Stimulated activated CD4-positive, alpha-beta T cell treated with anti-CD3 and anti-CD28 coated beads, Interleukin-12 subunit alpha, Interleukin-12 subunit beta, amount 100 ng/mL, for 48 hours (primary cell): ENCODE measurements at places on chromosomes 11 and 22.

DNA sequence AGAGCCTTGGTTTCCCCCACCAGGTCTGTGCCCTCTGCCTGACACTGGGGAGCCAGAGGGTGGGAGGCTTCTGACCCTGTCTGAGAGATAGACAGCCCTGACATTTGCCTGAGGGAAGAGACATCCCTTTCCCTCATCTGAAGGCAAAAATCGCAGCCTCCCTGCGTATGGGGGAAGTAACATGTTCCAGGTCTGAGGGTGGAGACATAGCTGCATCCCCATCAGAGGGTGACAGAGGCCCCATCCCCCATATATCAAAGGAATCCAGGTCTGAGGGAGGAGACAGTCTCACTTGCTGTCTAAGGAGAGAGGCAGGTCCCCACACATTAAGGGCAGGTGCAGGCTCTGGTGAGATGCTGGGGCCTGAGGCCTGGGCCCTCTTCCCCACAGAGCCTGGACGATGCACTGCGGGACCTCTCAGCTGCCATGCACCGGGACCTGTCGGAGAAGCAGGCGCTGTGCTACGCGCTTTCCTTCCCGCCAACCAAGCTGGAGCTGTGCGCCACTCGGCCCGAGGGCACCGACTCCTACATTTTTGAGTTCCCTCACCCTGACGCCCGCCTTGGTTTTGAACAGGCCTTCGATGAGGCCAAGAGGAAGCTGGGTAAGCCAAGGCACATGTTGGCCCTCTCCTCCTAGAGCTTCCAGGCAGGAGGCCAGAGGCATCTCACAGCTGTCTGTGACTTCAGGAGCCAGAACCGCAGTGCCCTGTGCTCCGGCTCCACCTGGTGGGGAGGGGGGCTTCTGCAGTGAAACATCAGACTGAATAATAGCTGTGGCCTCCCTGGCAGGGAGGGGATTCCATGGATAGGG, 16.1 kb upstream of the RELT start:
- DNase-seq, result no peak

GRCh38 chr11:122209619-122210366, 93.8 kb upstream of the BLID start:
- DNase-seq, result no peak

DNA sequence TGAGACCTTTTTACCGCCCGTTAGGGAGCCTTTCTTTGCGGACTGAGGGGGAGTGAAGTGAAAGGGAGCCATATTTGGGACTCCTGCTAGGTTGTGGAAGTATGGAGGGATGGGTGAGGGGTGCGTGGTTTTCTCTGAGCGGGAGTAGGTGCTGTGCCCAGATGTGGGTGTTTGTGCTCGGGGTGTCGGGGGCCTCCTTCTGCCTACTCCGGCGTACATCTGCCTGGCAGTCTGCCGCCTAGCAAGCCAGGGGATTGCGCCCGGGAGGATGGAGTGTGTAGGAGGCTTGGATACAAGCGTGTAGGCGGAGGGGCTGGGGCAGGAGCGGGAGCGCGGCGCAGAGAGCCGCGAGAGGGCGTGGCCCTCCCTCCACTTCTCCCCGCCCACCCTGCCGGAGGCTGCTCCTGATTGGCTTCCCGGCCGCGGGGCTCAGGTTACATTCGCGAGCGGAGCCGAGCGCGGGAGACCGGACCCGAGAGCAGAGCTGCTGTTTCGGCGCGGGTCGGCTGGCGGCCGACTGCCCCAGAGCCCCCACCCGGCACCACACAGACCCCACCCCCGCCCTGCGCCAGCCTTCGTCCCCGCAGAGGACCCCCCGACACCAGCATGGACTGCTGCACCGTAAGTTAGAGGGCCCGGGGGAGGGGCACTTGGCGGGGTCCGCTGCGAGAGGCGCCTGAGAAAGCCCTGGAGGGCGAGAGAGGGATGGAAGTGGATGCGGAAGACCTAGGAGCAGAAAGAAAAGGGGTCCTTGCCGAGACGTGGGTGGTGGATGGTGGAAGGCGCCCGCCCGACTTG, at the start of gene NRGN:
Gene NRGN (plus strand): TSS at position 464 of the 798 bp plus-strand sequence. CDS start 143 bp downstream, at position 607.
- DNase-seq, result peak; percentile 70

- DNase-seq, result no peak
Measured at GRCh38 chr11:76005756-76006155, 190.7 kb downstream of the UVRAG start.

- DNase-seq, result no peak
Measured at GRCh38 chr11:86589856-86590589, 82.4 kb downstream of the ME3 start.

DNA sequence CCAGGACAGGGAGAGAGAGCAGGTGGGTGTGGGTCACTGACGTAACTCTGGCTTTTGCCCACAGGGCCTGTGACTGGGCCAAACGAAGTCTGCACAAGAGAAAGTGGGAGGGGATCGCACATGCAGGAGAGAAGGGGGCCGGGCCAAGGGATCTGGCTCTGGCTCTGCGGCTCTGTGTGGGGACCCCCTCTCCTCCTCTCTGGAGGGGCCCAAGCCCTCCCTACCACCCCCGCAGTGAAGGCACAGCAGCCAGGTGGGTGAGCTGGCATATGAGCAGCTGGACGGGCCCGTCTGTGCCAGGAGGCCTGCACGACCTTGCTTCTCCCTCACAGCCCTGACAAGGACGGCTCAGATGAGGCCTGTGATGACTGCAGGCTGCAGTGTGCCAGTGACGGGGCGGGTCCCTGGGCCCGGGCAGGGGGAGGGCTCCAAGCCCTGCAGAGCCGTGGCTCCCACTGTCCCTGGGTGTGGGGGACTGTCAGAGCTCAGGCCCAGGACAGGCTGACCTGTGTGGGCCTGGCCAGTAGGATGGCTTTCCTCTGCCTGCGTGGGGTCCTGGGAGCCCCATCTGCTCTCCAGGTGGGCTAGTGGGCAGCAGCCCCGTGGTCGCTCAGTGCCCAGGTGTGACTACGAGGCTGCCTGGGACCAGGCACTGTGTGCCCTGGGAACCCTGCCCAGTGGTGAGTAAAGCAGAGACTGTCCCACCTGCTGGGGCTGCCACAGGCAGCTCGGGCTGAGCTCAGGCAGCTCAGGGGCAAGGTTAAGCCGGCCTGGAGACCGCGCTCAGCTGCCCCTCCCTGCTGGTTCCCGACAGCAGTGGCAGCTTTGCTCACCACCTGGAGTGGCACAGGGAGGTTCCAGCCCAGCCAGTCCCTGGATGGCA, 22.2 kb downstream of the MRGPRG start:
- no peak for DNase-seq

- no peak for DNase-seq
Measured at GRCh38 chr11:44563711-44564110, 1.8 kb upstream of the CD82 start.

DNA sequence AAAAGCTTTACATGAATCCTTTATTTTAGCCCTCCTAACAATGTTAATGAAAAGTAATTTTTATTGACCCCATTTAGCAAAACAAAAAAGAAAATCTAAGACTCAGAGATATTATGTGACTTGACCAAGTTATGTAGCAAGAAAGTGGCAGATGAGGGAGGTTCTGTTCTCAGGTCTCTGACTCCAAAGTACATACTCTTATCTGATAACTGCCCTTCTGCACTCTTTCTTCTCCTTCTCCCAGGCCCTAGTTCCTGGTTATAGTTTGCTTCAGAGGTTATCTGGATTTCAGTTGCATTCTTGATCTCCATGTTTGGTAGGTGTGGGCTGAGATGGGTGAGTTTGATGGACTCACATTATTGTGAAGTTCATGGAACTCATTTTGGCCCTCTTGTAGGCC, 4.5 kb downstream of the OR9Q2 start:
- no peak for DNase-seq

GRCh38 chr11:120188371-120188770, 22.5 kb upstream of the OAF start:
- DNase-seq, result no peak

DNA sequence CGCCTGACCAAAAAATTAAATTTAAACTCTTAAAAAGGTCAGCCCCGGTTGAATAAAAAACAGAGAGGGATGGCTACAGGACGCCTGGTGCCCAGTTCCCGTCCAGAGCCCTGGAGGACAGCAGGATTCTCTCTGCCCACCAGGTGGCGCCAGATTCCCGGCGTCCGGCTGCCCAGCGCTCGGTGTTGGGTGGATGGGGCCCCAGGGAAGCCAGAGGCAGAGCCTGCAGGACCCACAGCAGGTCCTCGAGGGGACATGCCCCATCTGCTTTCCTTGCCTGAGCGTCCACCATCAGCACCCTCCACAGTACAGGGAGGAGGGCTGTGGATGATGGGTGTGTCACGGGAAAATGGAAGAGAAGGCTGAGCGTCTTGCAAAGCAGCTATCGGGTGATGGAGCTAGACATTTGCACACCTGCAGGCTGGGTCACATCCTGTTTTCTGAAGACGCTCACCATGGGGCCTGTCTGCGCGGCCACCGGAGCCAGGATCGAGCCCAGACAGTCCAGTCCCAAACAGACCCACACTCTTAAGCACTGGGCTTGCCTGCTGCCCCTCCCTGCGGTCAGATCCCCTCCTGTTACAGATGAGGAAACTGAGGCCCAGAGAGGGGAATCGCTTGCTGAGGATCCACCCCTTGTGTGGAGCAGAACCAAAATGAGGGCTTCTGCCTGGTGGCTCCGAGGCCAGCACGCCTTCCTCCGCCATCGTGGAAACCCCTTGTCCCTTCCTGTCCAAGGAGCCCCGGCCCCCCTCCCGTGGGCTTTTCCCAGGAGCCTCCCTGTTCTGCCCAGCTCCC, 18.5 kb upstream of the CBX7 start:
- peak; percentile 86 for DNase-seq

DNA sequence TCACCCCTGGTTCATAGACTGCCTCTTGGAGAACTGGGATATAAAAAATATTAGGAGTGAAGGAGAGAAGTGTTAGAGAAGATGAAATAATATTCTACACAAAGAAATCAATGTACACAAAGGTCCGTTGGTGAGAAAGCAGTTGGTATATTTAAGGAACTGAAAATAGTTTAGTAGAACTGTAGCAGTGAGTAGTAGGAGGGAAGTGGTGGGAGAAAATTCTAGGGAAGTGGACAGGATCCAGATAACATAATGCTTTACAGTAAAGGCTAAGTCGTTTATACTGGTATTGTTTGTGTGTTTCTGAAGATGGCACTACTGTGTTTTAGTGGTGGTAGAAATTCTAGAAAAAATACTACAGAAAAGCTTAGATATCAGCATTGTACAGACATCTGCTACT, 120.8 kb upstream of the CHORDC1 start:
- DNase-seq, result no peak

DNA sequence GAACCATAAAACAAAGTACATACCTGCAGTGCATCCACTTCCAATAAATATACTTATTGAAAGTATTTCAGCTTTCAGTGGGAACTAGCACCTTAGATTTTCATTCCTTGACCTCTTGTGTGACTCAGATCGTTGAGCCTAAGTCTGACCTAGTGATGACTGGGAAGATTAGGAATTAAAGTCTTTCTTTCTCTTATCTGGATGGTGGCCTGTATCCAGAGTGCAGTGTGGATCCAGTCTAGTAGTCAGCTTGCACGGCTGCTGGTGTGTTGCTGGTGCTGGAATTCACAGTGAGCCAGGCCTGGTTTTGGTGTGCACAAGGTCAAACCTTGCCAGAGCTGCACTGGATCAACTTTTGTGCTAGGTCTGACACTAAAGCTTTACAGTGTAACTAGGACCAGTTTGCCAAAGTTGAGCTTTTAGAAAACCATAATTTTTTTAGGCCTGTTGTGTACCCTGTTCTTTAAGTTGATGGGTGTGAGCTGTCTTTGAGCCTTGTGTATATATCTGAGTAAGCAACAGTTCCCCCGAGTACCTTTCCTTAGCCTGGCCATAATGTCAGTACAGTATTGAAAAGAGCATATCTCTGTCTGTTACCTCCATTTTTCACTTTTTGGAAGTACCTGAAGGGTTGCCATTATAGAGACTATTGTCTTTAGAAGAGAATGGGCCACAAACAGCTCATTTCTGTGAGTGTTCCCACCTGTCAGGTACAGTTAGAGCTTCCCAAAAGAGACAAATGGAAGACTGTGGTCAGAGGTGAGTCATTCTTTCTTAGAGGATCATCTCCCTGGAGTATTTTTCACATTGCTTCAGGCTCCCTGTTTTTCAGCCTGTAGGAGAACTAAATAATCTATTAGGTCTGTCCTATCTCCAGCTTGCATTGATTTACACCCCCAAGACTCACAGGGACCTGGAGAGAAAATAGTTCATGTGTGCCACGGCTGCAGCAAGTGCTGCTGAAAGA, 89.8 kb downstream of the ALX4 start:
- no peak for DNase-seq

- no peak for DNase-seq
Measured at GRCh38 chr11:130209128-130209932, 49.7 kb downstream of the ST14 start.

- no peak for DNase-seq
Measured at GRCh38 chr22:37503850-37504249, 15.4 kb downstream of the CARD10 start.

DNA sequence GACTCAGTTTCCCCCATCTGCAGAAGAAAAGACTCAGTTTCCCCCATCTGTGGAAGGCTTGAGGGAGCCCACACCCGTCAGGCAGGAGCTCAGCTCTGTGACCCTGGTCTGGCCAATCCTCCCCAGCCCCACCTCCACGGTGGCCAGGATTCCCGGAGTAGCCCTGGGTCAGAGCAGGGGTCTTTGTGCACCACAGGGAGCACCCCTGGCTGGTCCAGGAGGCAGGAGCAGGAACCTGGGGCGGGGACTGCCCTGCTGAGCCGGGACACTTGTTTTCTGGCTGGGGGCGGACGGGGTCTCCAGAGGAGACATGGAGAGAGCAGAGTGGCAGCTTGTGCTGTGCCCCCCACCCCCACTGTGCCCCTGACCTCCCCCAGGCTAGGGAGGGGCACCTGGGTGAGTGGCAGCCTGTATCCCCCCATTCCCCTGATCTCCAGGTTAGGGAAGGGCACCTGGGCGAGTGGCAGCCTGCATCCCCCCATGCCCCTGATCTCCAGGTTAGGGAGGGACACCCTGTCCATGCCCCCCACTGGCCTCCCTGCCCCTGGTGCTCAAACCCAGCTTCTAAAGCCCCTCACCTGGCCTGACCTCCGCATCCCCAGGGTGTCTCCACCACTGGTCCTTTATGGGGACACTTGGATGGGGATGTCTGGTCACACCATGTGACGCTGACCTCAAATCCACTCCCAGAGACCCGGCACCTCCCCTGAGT, 18.8 kb downstream of the IL17REL start:
- DNase-seq, result no peak

GRCh38 chr22:41181349-41182241, 23.5 kb upstream of the L3MBTL2 start:
- DNase-seq, result no peak
